T-cell (primary cell): ENCODE measurements at places on chromosomes 13 and 19. TPM values are rescaled to one million over a fixed set of nuclear protein-coding genes. Genes with fewer than 3 reads are reported as not detected.

GRCh38 chr19:19207637-19208572, 3.9 kb upstream of the NCAN start:
- H3K4me3 ChIP-seq = no peak overlapping the region
- peaks cover 3% of the 10 kb centered on the region for H3K4me1 ChIP-seq
- H3K27ac ChIP-seq = no peak overlapping the region
- H3K27me3 ChIP-seq = peaks cover 61% of the 10 kb centered on the region
- no peaks in the 10 kb centered on the region for H3K36me3 ChIP-seq

DNA sequence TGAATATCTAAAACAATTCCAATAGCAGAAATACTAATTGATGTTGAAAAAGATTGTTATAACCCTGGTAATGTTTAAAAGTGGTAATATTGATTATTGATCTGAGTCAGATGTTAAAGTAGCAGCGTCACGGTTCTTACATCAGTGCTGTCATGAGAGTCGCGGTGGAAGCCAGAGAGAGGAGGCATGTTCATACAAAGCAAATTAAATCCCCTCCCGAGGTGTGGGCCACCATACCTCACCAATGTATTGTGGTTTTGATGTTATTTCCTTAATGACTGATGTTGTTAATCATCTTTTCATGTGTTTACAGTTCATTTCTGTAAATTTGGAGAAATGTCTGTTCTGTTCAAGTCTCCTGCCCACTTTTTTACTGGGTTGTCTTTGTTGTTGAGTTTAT, 11.2 kb downstream of the ZNF317 start:
- H3K4me3 ChIP-seq = no peak overlapping the region
- no peak for DNase-seq
- H3K4me1 ChIP-seq = peaks cover 22% of the 10 kb centered on the region
- H3K27me3 ChIP-seq = no peaks in the 10 kb centered on the region
- peaks cover 37% of the 10 kb centered on the region for H3K36me3 ChIP-seq

DNA sequence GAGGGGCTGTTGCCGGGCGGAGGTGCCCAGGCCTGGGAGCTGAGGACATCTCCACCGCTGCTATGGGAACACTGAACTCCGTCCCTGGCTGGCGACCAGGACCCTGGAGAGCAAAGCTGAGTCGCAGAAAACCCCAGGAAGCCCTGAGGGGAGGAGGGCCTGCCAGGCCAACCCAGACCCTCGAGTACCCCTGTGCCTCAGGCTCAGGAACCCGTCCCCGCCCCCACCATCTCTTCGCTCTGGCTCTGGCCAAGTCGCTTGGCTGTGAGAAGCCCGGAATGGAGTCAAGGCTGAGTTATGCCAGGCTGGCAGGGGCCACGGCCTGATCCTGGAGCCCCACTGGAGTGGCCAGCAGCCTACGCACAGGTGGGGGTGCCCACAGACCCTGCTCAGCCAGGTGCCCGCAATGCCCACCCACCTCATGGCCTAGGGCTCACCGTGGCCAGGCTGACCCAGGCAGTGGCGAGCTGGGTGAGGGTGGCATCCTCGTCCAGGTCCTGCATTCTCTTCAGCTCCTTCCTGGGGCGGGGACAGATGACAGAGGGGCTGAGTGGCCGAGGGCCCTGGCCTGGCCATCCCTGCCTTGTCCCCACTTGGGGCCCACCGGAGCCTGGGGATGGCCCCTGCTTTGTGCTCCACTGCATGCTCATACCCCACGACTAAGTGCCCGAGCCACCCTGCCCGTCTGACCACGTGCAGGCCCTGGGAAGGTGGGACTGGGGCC, 8.5 kb upstream of the CERS1 start:
- no peak overlapping the region for H3K27ac ChIP-seq
- H3K4me1 ChIP-seq = no peaks in the 10 kb centered on the region
- no peak for DNase-seq
- H3K4me3 ChIP-seq = no peak overlapping the region
- H3K27me3 ChIP-seq = peaks cover 22% of the 10 kb centered on the region
- H3K36me3 ChIP-seq = peaks cover 25% of the 10 kb centered on the region

- H3K27ac ChIP-seq = no peak overlapping the region
- H3K27me3 ChIP-seq = peaks cover 22% of the 10 kb centered on the region
- no peak for DNase-seq
- no peak overlapping the region for H3K4me3 ChIP-seq
- no peaks in the 10 kb centered on the region for H3K4me1 ChIP-seq
These were observed 163.0 kb downstream of the EFNB2 start for GRCh38 chr13:106372199-106373155.

DNA sequence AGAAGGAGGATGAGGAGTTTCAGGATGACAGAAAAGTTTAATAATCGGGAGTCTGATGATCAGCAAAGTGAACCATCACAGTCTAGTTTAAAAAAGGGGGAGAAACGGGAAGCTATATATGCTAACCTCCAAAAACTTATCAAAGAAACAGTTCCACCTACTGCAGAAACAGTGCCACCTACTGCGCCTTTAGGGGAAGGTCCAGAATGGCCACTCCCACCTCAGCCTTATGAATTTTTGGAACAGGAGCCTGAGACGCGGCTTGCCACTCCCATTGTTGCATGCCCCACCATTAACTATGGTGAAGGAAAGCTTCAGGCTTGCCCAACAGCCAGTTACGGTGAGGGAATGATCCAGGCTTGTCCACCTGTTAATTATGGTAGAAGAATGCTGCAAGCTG, 929.0 kb downstream of the SLITRK6 start:
- no peaks in the 10 kb centered on the region for H3K27me3 ChIP-seq
- H3K4me1 ChIP-seq = no peaks in the 10 kb centered on the region
- H3K36me3 ChIP-seq = no peaks in the 10 kb centered on the region
- H3K4me3 ChIP-seq = no peak overlapping the region
- DNase-seq = no peak
- H3K27ac ChIP-seq = no peak overlapping the region

Gene CCL25
- total RNA-seq = not detected

Gene TGFBR3L
- 4.5 TPM for total RNA-seq

Gene ZNF229
- total RNA-seq = 2.2 TPM
